Mononuclear cell (primary cell): ENCODE measurements at places on chromosomes 5 and 9. TPM values are rescaled to one million over a fixed set of nuclear protein-coding genes. Genes with fewer than 3 reads are reported as not detected.

Gene BTNL8
- not detected for total RNA-seq

Gene MLANA
- 0.10 TPM for total RNA-seq

Gene PCDHA1
- not detected for total RNA-seq

Gene HAVCR1
- 1.3 TPM for total RNA-seq

Gene GNA14
- not detected for total RNA-seq

Gene HRH2
- 10.6 TPM for total RNA-seq

Gene ZNF454
- total RNA-seq: not detected

Gene IL5
- total RNA-seq: not detected

Gene C5orf46
- not detected for total RNA-seq

Gene PCDHB9
- 0.31 TPM for total RNA-seq

Gene LURAP1L
- total RNA-seq: 0.10 TPM

Gene EFCAB9
- total RNA-seq: not detected

Gene EGFLAM
- not detected for total RNA-seq

Gene EQTN
- total RNA-seq: not detected

Gene RGS7BP
- not detected for total RNA-seq

Gene CACFD1
- 2.3 TPM for total RNA-seq

Gene SLC34A1
- total RNA-seq: 0.21 TPM

Gene RNF183
- total RNA-seq: not detected

Gene ADAMTS13
- total RNA-seq: 0.42 TPM

Gene PCDH12
- total RNA-seq: under 0.01 TPM

Gene MARCOL
- total RNA-seq: not detected

Gene EDIL3
- total RNA-seq: 0.10 TPM

Gene DYNC2I2
- total RNA-seq: 2.1 TPM

Gene ADRB2
- total RNA-seq: 27.5 TPM

Gene ABCA1
- 43.4 TPM for total RNA-seq

Gene IFNK
- total RNA-seq: not detected

Gene TRIM52
- total RNA-seq: 17.5 TPM

Gene DIMT1
- 16.0 TPM for total RNA-seq

Gene AIF1L
- total RNA-seq: 0.10 TPM

Gene GFI1B
- 13.6 TPM for total RNA-seq

Gene ASPN
- not detected for total RNA-seq

Gene ADGRD2
- 0.10 TPM for total RNA-seq

Gene CARTPT
- not detected for total RNA-seq

Gene GHR
- total RNA-seq: not detected

Gene SLC6A18
- total RNA-seq: not detected

Gene FAM221B
- total RNA-seq: not detected

Gene PHYHD1
- 0.73 TPM for total RNA-seq

Gene SH3RF2
- total RNA-seq: 0.31 TPM

Gene GABRA6
- not detected for total RNA-seq

Gene COL5A1
- 0.21 TPM for total RNA-seq

Gene PCA3
- total RNA-seq: under 0.01 TPM

Gene SHC3
- total RNA-seq: under 0.01 TPM

Gene ITK
- 209 TPM for total RNA-seq

Gene PCDHB16
- total RNA-seq: not detected

Gene SLC45A2
- total RNA-seq: under 0.01 TPM
